ENCODE measurements at places on chromosomes 5 and 9.

DNA sequence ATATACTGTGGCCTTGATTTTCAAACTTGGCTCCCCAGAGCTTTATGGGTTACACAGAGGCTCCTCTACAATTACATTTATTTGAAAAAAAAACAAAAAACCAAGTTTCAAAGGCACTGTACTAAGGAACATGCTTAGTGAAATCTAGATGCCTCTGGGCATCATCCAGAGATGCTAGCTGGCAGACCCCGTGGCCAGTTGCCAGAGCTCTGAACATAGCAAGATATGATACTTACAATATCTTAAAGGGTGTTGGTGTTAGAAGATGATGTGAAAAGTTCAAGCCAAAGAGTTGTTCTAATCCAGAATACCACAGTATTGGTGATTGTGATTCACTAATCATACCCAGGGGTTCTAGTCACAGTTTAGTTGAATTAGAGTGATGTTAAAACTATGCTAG, 87.8 kb downstream of the JAK2 start:
- no peak for DNase-seq

DNA sequence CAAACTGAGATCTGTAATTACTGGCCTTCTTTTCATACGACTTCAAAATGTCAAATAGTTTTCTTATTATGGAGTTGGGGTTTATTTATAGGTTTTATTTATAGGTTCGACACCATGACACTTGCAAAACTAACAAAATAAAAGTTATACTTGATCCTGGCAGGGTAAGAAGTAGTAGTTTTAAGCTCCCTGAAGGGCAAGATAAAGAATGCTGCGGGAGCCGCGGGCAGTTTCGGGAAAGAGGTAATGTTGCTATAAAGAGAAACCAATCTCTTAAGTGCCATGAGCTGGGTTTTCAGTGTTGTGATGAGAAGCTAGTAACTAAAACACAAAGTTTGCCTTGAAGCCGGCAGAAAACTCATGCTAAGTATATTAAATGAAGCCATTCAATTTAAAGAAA, 24.8 kb downstream of the PTPN3 start:
- DNase-seq, result no peak

GRCh38 chr5:78717674-78718584, 69.4 kb upstream of the LHFPL2 start:
- no peak for DNase-seq

GRCh38 chr5:34652466-34652865, 3.7 kb upstream of the RAI14 start:
- DNase-seq, result no peak

GRCh38 chr9:107675351-107676259, 186.0 kb upstream of the KLF4 start:
- DNase-seq, result no peak

GRCh38 chr5:59421986-59422941, 471.3 kb downstream of the PDE4D start:
- no peak for DNase-seq

- DNase-seq, result no peak
Measured at GRCh38 chr5:88829054-88829453, 53.9 kb downstream of the MEF2C start.

- no peak for DNase-seq
Measured at GRCh38 chr5:169695025-169695625, 58.0 kb downstream of the DOCK2 start.

- DNase-seq, result no peak
Measured at GRCh38 chr5:1264211-1264610, 30.7 kb downstream of the TERT start.

GRCh38 chr5:82749461-82749820, 327.8 kb downstream of the TMEM167A start:
- DNase-seq, result no peak

DNA sequence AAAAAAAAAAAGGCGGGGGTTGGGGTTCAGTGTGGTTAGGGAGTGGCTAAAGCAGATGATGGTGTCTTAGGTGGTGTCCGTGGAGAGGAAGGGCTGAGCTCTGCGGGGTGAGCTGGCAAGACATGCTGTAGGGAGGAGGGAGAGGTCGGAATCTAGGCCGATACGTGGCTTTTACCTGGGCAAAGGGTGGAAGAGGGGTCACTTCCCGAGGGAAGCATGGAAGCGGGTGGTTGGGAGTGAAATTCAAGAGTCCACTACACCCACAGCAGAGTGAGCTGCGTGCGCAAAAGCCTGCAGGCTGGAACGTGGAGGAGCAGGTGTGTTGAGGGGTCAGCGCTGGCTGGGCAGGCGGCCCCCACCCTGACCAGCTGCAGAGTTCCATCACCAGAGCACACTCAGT, 17.8 kb downstream of the TBC1D9B start:
- DNase-seq, result no peak

Data from stimulated activated CD8-positive, alpha-beta memory T cell treated with anti-CD3 and anti-CD28 coated beads, Interleukin-4, amount 100 ng/mL, for 1 hour (primary cell).